ENCODE measurements at places on chromosomes 11 and 22. TPM values are rescaled to one million over a fixed set of nuclear protein-coding genes. Genes with fewer than 3 reads are reported as not detected.

BTG4 gene
- total RNA-seq = not detected

SAA4 gene
- 7.5 TPM for total RNA-seq

BBOX1 gene
- total RNA-seq = 4.0 TPM

CHADL gene
- total RNA-seq = 0.87 TPM

NXPE4 gene
- not detected for total RNA-seq

SLC16A8 gene
- total RNA-seq = not detected

PHOX2A gene
- total RNA-seq = not detected

P2RY2 gene
- 4.3 TPM for total RNA-seq

IPO7 gene
- 129 TPM for total RNA-seq

RBFOX2 gene
- total RNA-seq = 72.8 TPM

FGF19 gene
- not detected for total RNA-seq

TUB gene
- under 0.01 TPM for total RNA-seq

MMP8 gene
- not detected for total RNA-seq

OR51G1 gene
- not detected for total RNA-seq

SLC22A8 gene
- total RNA-seq = not detected

CRYBB3 gene
- total RNA-seq = not detected

LINC01488 gene
- not detected for total RNA-seq

UBQLNL gene
- total RNA-seq = not detected

DDT gene
- 130 TPM for total RNA-seq

VPREB1 gene
- not detected for total RNA-seq

SLCO2B1 gene
- 60.3 TPM for total RNA-seq

TIGD3 gene
- not detected for total RNA-seq

SMC1B gene
- total RNA-seq = not detected

MS4A6A gene
- total RNA-seq = not detected

KDM4D gene
- total RNA-seq = 1.6 TPM

YPEL1 gene
- total RNA-seq = 1.0 TPM

BAIAP2L2 gene
- 1.9 TPM for total RNA-seq

ZBTB44 gene
- 29.3 TPM for total RNA-seq

PTPRJ gene
- 214 TPM for total RNA-seq

PKP3 gene
- 1.7 TPM for total RNA-seq

ELMOD1 gene
- 0.10 TPM for total RNA-seq

DERL3 gene
- 0.17 TPM for total RNA-seq
